GDM1 (cell line): ENCODE measurements at places on chromosomes 5 and 9.

GRCh38 chr9:70006306-70006705 lies 37.3 kb upstream of the MAMDC2 start:
- DNase-seq: no peak

DNA sequence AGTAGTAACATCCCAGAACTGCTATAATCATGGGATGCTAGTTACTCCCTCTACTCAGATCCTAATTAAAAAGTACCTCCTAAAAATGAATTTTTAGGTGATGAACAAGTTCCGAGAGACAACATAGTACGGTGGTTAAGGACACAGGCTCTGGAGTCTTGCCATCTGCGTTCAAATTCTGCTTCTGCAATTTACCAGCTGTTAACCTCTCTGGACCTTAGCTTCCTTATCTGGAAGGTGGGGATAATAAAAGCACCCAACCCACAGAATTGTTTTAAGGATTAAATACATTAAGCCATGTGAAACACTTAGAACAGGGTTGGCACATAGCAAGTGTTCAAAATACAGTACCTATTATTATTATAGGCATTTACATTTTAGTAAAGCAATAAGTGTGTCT lies 77.5 kb upstream of the XPA start:
- DNase-seq: no peak

DNA sequence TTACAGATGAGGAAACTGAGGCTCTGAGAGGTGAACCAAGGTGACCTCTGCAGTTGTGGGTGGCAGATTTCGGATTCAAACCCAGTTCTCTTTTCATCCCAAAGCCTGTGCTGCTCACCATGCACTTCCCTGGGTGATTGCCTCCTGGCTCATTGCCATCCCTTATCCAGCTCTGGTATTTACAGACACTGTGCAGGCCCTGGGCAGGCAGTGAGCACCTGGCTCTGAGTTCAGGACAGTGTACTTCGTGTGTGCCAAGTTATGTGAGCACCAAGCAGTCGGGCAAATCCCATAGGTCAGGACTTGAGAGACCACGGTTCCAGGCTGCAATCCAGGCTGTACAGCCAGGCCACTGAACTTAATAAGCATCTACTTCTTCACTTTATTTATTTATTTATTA lies 1.4 kb downstream of the LRSAM1 start:
- DNase-seq: no peak

- no peak for DNase-seq
These were observed 146.9 kb upstream of the TLX3 start for GRCh38 chr5:171162165-171162564.

- no peak for DNase-seq
These were observed 19.3 kb downstream of the NFIB start for GRCh38 chr9:14294659-14295058.

- no peak for DNase-seq
These were observed 54.6 kb downstream of the DTWD2 start for GRCh38 chr5:118933703-118934102.

DNA sequence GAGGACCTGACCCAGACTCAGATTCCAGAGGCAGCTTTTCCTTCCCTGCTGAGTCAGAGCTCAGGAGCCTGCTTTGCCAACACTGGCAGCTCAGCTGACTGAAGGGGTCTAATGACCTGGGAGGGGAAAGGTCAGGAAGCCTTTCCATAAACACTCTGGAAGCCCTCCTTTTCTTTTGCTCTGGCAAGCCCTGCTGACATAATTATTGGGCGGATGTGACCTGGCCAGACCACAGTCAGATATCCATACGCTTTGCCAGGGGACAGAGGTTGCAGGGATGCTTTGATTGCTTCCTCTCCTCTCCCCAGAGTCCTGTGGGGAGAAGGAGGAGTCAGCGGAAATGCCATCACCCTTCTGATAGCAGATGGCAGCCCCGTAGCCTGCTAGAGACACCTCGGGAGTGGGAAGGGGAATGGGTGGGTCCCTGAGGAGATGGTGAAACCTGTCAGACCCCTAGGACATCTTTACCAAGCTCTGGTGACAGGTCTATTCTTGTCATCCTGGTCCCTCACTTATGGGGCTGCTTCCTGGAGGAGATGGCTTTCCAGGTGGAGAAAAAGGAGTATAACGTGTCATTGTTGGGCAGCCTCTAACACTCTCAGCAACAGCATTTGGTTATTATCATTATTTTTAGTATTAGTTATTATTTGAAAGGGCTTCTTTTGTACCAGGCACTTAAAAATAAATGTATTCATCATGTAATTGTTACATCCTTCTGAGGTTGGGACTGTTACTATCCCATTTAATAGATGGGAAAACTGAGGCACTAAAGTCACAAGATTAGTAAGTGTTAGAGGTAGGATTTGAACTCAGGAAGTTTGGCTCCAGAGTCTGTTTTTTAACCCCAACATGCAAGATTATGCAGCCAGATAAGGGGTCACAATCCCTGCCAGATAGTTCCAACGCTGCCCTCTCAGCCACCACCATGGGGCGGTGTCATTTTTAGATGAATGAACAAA lies 11.6 kb downstream of the COL27A1 start:
- no peak for DNase-seq

DNA sequence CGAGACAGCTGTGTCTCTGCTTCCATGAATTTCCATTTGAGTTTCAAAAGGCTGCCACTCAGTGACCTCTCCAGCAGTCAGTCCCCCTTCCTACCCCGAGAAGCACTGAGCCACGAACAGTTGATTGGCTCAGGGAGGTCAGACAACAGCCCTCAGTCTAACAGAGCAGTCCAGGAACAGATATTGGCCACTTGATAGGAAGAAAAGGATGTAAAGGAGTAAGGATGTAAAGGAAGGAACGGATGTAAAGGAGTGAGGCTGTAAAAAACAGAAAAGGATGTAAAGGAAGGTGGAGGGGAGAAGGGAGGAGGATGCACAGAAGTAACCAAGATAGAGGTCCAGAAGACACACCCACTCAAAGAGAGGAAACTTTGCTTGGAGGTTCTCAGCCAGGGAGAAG lies 3.2 kb upstream of the NR4A3 start:
- no peak for DNase-seq

DNA sequence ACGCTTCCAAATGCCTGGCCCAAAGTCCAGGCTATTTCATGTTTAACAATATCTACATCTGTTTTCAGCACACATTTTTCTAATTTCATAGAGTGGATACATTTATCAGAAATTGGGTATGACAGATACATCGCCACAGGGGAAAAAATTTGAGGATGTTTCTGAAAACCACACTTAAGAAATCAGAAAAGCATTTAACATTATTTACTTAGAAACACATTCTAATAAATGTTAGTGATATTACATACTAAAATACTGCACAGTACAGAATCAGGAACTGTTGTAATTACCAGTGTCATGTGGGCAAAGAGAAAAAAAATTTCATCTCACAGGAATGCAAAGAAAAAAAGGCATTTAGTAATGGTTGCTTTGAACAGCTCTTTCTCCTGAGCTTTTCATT lies 310.5 kb upstream of the KIF2A start:
- DNase-seq: no peak

- no peak for DNase-seq
These were observed 339.8 kb downstream of the AGTPBP1 start for GRCh38 chr9:85401998-85402397.

DNA sequence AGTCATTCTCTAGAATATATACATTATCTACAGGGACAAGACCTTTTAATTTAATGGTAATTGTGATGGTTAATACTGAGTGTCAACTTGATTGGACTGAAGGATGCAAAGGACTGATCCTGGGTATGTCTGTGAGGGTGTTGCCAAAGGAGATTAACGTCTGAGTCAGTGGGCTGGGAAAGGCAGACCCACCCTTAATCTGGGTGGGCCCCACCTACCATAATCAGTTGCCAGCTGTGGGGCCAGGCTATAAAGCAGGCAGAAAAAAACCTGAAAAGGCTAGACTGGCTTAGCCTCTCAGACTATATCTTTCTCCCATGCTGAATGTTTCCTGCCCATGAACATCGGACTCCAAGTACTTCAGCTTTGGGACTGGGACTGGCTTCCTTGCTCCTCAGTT lies 112.2 kb upstream of the SMC2 start:
- no peak for DNase-seq

DNA sequence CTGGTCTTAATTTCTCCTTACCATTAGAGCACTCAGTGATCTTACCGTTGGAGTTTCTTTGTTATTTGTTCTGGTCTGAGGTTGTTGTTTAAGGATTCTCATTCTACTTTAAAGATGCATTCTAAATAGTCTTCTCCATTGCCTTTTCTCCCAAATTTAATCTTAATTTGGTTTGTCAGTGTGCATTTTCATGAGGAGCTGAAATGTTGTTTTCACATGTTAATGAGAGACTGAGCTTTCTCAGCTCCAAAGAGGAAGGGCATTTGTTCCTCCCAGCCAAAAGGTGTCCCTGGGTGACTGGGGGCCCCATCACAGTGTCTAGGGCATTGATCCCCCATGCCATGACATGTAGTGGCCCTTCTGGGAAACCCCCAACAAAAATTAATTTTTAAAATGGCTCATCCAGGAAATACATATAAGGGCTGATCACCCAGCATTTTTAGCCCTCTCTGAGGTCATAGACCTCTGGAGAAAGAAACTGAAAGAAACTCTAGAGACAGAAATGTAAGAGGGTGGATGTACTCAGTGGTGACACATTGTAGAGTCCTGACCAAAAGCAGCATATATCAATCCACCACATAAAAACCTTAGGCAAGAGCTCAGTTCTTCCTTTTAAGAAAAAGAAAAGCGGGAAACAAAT lies 240.4 kb upstream of the RAI14 start:
- no peak for DNase-seq

DNA sequence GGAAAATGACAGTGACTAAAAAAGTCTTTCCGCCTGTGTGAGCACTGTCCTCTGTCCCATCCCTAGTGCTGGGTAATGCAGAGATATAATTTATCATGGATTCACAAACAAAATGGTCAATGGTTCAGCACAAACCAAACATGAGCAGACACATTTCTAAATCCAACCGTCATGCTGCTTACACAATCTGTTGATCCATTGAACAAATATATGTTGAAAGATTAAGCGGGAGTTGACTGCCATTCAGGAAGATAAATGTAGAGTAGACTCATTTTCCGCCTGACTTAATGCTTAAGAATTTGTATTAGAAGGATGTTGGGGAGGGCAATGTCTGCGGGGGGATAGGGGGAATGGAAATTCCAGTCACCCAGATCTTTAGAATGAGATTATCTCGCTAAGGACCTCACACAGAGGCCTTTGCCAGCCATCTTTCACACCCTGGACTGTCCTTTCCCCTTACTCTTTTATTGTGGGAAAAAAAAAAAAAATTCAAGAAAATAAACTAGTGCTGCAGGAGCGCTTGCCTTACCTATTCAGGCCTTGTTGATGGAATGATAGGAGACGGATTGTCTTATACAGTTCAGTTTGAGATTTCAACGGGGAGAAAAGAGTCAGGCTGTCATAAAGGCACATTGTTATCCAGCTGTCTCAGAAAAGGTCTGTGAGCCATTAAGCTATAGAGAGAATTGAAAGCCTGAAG lies 153.7 kb downstream of the TLE1 start:
- no peak for DNase-seq

DNA sequence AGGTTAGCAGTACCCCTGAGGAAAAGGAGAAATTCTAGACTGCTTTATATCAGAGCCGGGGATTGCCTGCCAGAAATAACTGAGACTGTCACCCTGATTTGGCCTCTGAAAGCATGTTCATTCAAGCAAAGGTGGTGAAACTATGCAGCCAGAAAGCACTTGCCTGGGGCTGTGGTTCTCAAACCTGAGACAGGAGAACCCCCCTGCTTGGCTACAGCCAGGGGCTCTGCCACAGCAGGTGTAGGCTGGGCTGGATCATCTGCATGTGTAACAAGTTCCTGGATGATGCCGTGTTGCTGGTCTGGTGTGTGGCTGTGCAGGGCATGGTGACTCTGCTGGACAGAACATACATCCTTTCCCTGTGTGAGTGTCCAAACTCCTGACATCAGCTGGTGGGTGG lies 157.8 kb downstream of the NXNL2 start:
- DNase-seq: no peak

DNA sequence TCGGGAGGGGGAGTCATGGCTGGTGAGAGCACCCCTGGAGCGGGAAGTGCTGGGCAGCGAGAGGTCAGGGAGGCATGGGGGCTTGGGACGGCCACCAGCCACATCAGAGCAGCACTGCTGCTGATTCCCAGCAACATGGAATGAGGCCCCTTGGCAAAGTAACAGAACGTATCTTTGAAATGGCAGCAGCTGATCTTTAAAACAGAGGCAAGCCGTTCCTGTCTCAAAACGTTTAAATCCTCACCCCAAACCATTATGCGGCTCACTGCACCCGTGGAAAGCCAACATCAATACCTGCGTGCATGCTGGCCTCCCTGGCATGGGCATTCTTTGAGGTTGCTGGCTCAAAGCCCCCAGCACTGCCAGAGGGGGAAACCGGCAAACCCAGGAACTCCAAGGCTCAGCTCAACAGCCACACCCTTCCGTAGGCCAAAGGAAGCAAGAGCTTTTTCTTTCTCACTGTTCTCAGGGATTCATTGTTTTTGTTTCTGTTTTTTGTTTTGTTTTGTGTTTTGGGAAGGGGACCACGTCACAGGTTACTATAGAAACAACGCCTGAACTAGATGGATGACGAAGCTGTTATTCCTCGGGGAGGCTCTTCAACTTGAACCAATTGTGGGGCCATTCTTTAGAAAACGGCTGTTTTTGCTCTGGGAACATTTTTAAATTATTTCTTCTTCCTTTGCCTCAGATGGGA lies 28.1 kb upstream of the OBP2B start:
- no peak for DNase-seq

DNA sequence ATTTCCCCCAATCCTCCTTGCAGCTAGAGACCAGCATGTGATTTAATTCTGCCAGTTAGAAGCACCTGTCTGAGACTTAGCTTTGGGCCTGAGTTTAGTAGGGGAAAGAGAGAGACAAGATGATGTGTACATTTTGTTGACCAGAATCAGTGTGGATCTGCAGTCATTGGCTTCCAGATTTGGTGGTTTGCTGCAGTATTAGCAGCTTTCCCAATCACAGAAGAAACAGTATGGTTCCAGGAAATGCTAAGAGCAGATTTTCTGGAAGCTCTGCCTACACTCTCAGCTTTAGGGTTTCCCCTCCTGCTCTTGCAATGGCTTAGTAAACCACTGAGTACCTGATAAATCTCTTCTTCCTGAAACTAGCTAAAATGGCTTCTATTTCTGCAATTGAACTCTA lies 48.8 kb upstream of the FREM1 start:
- no peak for DNase-seq
